ENCODE measurements at places on chromosomes 1 and 21. TPM values are rescaled to one million over a fixed set of nuclear protein-coding genes. Genes with fewer than 3 reads are reported as not detected.
A peak's percentile ranks its signal among the peaks of the same experiment; 100 is the strongest.

- no peaks in the 10 kb centered on the region for H3K36me3 ChIP-seq
- no peaks in the 10 kb centered on the region for H3K27me3 ChIP-seq
- H3K4me3 ChIP-seq = peak overlapping the region; percentile 57
- DNase-seq = no peak
Measured at GRCh38 chr1:26530410-26530894, 891 bp downstream of the RPS6KA1 start.

- no peaks in the 10 kb centered on the region for H3K36me3 ChIP-seq
- peak overlapping the region; percentile 77 for H3K4me3 ChIP-seq
- no peaks in the 10 kb centered on the region for H3K4me1 ChIP-seq
Measured at GRCh38 chr1:50976111-50976889, 6.3 kb downstream of the CDKN2C start.

GRCh38 chr1:218165701-218166114 lies 119.4 kb upstream of the RRP15 start:
- peaks cover 82% of the 10 kb centered on the region for H3K27me3 ChIP-seq
- H3K4me1 ChIP-seq = peaks cover 5% of the 10 kb centered on the region
- no peaks in the 10 kb centered on the region for H3K36me3 ChIP-seq
- no peak for DNase-seq
- no peak overlapping the region for H3K4me3 ChIP-seq

GRCh38 chr1:7656557-7657215 lies 114.4 kb upstream of the VAMP3 start:
- H3K27me3 ChIP-seq = no peaks in the 10 kb centered on the region
- no peak for DNase-seq
- no peaks in the 10 kb centered on the region for H3K36me3 ChIP-seq
- no peak overlapping the region for H3K27ac ChIP-seq
- H3K4me1 ChIP-seq = no peaks in the 10 kb centered on the region
- H3K4me3 ChIP-seq = no peak overlapping the region

- no peak for DNase-seq
- no peak overlapping the region for H3K27ac ChIP-seq
- H3K4me1 ChIP-seq = no peaks in the 10 kb centered on the region
- H3K4me3 ChIP-seq = no peak overlapping the region
- H3K36me3 ChIP-seq = no peaks in the 10 kb centered on the region
Measured at GRCh38 chr1:184272175-184272866, 114.5 kb upstream of the C1orf21 start.

- no peaks in the 10 kb centered on the region for H3K36me3 ChIP-seq
- no peak for DNase-seq
- no peaks in the 10 kb centered on the region for H3K27me3 ChIP-seq
- no peaks in the 10 kb centered on the region for H3K4me1 ChIP-seq
- no peak overlapping the region for H3K27ac ChIP-seq
- H3K4me3 ChIP-seq = no peak overlapping the region
Measured at GRCh38 chr1:186781730-186782129, 47.0 kb upstream of the PLA2G4A start.

- DNase-seq = peak; percentile 39
- H3K4me3 ChIP-seq = no peak overlapping the region
- H3K27me3 ChIP-seq = no peaks in the 10 kb centered on the region
- peaks cover 25% of the 10 kb centered on the region for H3K4me1 ChIP-seq
- H3K36me3 ChIP-seq = no peaks in the 10 kb centered on the region
- peak overlapping the region; percentile 77 for H3K27ac ChIP-seq
Measured at GRCh38 chr1:89719502-89720306, 86.8 kb downstream of the LRRC8C start.

GRCh38 chr1:162633081-162633762 lies 958 bp downstream of the DDR2 start:
- H3K27ac ChIP-seq = peak overlapping the region; percentile 84
- no peaks in the 10 kb centered on the region for H3K4me1 ChIP-seq

DNA sequence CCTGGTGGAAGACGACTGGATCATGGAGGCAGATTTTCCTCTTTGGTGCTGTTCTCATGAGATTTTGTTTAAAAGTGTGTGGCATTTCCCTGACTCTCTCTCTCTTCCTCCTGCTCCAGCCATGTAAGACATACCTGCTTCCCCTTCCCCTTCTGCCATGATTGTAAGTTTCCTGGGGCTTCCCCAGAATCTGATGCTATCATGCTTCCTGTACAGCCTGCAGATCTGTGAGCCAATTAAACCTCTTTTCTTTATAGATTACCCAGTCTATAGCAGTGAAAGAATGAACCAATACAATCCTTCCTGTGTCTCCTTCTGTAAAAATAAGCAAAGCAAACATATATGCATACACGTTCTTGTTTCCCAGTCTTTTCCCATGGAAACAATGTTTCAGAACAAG lies 273.2 kb downstream of the DYRK1A start:
- DNase-seq = no peak
- H3K27ac ChIP-seq = no peak overlapping the region
- no peak overlapping the region for H3K4me3 ChIP-seq
- H3K27me3 ChIP-seq = no peaks in the 10 kb centered on the region
- H3K4me1 ChIP-seq = no peaks in the 10 kb centered on the region

DNA sequence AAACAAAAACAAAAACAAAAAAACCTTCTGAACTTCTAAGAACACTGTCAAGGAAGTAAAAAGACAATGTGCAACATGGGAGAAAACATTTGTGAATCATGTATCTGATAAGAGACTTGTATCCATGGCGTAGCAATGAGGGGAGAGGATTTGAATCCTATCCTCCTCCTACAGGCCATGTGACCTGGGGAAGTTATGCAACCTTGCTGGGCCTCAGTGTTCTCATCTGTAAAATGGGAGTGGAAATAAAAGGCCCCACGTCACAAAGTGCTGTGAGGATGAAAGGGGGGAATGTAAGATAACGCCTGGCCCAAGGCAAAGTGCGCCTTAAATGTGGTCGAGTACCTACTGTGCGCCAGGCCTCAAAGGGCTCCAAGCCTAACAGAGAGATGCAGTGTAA lies 83.7 kb downstream of the DISP3 start:
- H3K27me3 ChIP-seq = no peaks in the 10 kb centered on the region
- no peaks in the 10 kb centered on the region for H3K4me1 ChIP-seq
- H3K27ac ChIP-seq = no peak overlapping the region

DNA sequence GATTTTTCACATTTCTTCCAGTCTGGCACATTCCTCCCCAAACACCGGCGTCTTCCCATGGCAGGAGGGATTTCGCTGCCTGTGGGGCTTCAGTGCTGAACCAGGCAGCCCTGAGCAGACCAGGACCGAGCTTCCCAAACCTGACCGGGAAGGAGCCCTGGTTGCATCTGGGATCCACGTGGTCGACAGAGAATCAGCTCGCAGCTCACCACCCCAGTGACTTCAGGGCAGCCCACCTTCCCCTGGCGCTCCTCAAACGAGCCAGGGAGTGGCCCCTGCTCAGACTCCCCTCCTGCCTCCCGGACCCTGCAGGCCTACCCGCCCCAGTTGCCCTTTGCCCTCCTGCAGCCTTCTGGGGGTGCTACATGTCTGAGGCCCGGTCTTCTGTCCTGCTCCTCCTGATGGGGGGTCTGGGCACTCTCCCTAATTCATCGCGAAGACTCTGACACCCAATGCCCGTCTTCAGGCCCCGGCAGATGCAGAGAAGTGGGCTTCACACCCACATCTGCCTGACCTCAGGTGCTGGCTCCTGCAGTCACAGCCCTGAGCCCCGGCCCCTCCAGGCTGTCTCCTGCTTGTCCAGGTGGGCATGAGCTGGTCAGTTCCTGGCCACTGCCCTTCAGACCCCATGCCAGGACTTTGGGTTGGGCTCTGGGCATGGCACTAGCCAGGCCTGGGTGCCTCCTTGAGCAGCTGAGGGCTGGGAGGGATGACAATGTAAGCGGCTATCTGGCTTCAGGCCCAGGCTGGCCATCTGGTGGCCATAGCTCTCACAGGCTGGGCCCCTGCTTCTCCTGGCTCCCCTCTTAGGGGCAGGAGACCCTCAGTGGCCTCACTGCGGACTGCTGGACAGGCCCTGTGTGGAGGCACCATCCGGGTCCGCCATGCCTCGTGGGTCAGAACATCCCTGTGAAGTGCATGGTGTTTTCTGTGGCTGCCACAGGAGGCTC lies 26.1 kb upstream of the PRSS38 start:
- DNase-seq = no peak
- H3K36me3 ChIP-seq = no peaks in the 10 kb centered on the region
- H3K4me3 ChIP-seq = no peak overlapping the region

- H3K27me3 ChIP-seq = no peaks in the 10 kb centered on the region
- no peak for DNase-seq
- no peaks in the 10 kb centered on the region for H3K36me3 ChIP-seq
- H3K4me3 ChIP-seq = no peak overlapping the region
Measured at GRCh38 chr1:223035724-223036478, 107.1 kb downstream of the TLR5 start.

- no peak overlapping the region for H3K27ac ChIP-seq
- H3K4me1 ChIP-seq = no peaks in the 10 kb centered on the region
- peaks cover 21% of the 10 kb centered on the region for H3K27me3 ChIP-seq
- H3K36me3 ChIP-seq = no peaks in the 10 kb centered on the region
- DNase-seq = no peak
Measured at GRCh38 chr21:45866551-45866950, 115.0 kb upstream of the COL6A1 start.

DNA sequence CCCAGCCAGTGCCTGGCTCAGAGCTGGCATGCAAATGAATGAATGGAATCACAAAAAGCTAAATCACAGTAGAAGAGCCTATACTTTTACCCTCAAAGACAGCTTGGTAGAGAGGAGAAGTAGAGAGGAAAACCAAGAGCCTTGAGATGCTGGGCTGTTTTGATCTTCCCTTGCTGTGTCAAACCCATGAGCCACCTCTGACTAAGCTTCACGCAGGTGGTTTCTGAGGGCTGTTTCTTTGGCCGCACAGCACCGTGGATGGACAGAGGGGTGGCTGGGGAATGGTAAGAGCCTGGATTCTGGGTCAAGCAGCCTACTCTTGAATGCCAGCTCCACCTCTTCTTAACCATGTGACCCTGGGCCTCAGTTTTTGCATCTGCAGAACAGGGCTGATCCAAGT lies 18.6 kb downstream of the ABCG1 start:
- DNase-seq = no peak
- H3K27ac ChIP-seq = no peak overlapping the region

- no peak overlapping the region for H3K4me3 ChIP-seq
- H3K27ac ChIP-seq = no peak overlapping the region
- H3K4me1 ChIP-seq = no peaks in the 10 kb centered on the region
- H3K27me3 ChIP-seq = no peaks in the 10 kb centered on the region
Measured at GRCh38 chr1:3553166-3553939, 58.0 kb downstream of the MEGF6 start.

GRCh38 chr1:230507666-230508402 lies 81.7 kb upstream of the PGBD5 start:
- no peaks in the 10 kb centered on the region for H3K36me3 ChIP-seq
- H3K27me3 ChIP-seq = peaks cover 4% of the 10 kb centered on the region
- H3K4me1 ChIP-seq = no peaks in the 10 kb centered on the region
- no peak for DNase-seq
- H3K4me3 ChIP-seq = no peak overlapping the region

GRCh38 chr1:223834660-223835263 lies 11.0 kb downstream of the TP53BP2 start:
- H3K36me3 ChIP-seq = no peaks in the 10 kb centered on the region
- H3K27ac ChIP-seq = peak overlapping the region; percentile 59
- H3K27me3 ChIP-seq = no peaks in the 10 kb centered on the region
- H3K4me3 ChIP-seq = no peak overlapping the region
- DNase-seq = no peak

GRCh38 chr1:48560116-48560515 lies 88.1 kb upstream of the SPATA6 start:
- H3K27me3 ChIP-seq = no peaks in the 10 kb centered on the region
- no peak overlapping the region for H3K4me3 ChIP-seq
- DNase-seq = no peak
- H3K36me3 ChIP-seq = no peaks in the 10 kb centered on the region
- no peaks in the 10 kb centered on the region for H3K4me1 ChIP-seq

- no peak overlapping the region for H3K4me3 ChIP-seq
- H3K27ac ChIP-seq = no peak overlapping the region
- peak; percentile 88 for DNase-seq
- no peaks in the 10 kb centered on the region for H3K36me3 ChIP-seq
- H3K27me3 ChIP-seq = no peaks in the 10 kb centered on the region
Measured at GRCh38 chr1:43073490-43074230, 98.4 kb downstream of the EBNA1BP2 start.

DNA sequence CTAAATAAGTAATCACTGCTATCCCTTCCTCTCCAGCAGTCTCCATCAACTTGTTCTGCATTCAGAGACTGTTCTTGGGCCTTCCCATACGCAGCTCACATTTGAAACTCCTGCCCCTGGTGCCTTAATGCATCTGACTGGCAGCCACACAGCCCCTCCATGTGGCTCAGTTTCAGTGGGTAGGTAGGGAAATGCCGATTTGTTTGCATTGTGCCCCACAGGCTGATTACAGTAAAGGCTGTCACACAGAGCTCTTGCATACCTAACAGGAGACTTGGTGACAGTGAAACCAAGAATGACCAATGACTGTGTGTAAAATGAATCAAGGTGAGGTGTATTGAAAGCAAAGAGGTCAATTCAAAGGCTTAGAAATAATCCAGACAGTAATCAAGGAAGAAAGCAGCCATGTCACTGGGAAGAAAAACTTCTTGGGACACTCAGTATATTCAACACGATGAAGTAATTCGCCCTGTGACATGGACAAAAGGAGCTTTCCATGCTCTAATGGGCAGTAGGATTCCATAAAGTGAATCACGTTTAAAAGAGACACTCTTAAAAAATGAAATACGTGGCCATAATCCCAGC lies 12.7 kb upstream of the B3GALNT2 start:
- no peak overlapping the region for H3K4me3 ChIP-seq
- H3K27me3 ChIP-seq = no peaks in the 10 kb centered on the region
- H3K36me3 ChIP-seq = no peaks in the 10 kb centered on the region
- DNase-seq = no peak

- no peaks in the 10 kb centered on the region for H3K27me3 ChIP-seq
- no peak for DNase-seq
- no peak overlapping the region for H3K27ac ChIP-seq
- H3K36me3 ChIP-seq = no peaks in the 10 kb centered on the region
- no peaks in the 10 kb centered on the region for H3K4me1 ChIP-seq
Measured at GRCh38 chr1:227390525-227390924, 72.2 kb upstream of the CDC42BPA start.

DNA sequence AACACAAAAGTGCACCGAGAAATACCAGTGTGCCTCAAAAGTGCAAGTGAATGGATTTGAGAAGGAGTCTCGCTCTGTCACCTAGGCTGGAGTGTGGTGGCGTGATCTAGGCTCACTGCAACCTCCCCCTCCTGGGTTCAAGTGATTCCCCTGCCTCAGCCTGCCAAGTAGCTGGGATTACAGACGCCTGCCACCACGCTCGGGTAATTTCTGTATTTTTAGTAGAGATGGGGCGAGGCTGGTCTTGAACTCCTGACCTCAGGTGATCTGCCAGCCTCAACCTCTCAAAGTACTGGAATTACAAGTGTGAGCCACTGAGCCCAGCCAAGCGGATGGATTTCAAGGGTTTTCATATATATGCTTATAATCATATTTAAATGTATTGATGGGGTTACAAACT lies 35.8 kb downstream of the PRRX1 start:
- H3K27ac ChIP-seq = no peak overlapping the region
- DNase-seq = no peak
- no peak overlapping the region for H3K4me3 ChIP-seq
- H3K36me3 ChIP-seq = no peaks in the 10 kb centered on the region

- peaks cover 24% of the 10 kb centered on the region for H3K27me3 ChIP-seq
- H3K4me1 ChIP-seq = no peaks in the 10 kb centered on the region
- DNase-seq = no peak
- no peak overlapping the region for H3K4me3 ChIP-seq
- H3K36me3 ChIP-seq = no peaks in the 10 kb centered on the region
Measured at GRCh38 chr21:44365967-44366585, 12.7 kb downstream of the TRPM2 start.

Gene C1orf210
- total RNA-seq = 22.5 TPM

Gene CNIH3
- total RNA-seq = 3.6 TPM

Gene GBP6
- total RNA-seq = 0.73 TPM

Gene NTMT2
- total RNA-seq = not detected

Gene IFNAR2
- total RNA-seq = 50.1 TPM

Gene HLX
- total RNA-seq = 22.6 TPM

Gene PCAT6
- total RNA-seq = 2.4 TPM

Gene FAM151A
- not detected for total RNA-seq

Gene TDRD5
- 0.16 TPM for total RNA-seq

Gene CHI3L1
- total RNA-seq = 49.7 TPM

Gene PLCH2
- 1.3 TPM for total RNA-seq

Gene ACTL8
- not detected for total RNA-seq

All from left lung (tissue), 14 donors.